ENCODE measurements at places on chromosomes 4 and X.

DNA sequence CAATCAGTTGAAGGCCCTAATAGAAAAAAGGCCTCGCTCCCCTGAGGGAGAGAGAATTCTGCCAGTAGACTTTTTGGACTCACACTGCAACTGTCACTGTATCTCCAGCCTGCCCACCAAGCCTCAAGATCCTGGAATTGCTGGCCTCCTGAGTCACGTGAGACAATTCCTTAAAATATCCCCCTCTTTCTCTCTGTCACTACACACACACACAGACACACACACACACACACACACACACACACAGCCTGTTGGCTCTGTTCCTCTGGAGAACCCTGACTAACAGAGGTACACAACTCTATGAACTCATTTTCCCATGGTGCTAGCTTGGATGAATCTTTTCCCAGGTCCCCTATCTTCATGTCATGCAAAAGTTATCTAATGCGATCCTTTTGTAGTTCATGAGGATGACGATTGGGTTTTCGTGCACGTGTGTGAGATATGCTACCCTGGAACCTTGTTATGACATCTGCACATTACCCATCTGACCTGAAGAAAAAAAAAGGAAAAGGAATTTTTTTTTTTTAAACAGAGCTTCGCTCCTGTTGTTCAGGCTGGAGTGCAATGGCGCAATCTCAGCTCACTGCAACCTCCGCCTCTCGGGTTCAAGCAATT, 13.7 kb downstream of the CLRN2 start:
- no peak for DNase-seq

DNA sequence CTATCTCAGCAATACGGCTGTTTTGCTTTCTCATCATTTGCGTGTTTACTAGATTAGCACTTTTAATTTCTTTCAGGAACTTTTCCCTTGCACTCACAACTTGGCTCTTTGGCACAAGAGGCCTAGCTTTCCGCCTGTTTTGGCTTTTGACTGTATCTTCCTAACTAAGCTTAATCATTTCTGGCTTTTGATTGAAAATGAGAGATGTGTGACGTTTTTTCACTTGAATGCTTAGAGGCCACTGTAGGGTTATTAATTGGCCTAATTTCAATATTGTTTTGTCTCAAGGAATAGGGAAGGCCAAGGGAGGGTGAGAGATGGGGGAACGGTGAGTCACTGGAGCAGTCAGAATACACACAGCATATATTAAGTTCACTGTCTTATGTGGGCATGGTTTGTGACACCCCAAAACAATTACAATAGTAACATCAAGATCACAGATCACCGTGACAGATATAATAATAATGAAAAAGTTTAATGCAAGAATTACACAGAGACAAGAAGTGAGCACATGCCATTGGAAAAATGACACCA, 27.3 kb downstream of the MND1 start:
- DNase-seq: no peak

- no peak for DNase-seq
Measured at GRCh38 chr4:112523008-112523721, 7.2 kb upstream of the NEUROG2 start.

DNA sequence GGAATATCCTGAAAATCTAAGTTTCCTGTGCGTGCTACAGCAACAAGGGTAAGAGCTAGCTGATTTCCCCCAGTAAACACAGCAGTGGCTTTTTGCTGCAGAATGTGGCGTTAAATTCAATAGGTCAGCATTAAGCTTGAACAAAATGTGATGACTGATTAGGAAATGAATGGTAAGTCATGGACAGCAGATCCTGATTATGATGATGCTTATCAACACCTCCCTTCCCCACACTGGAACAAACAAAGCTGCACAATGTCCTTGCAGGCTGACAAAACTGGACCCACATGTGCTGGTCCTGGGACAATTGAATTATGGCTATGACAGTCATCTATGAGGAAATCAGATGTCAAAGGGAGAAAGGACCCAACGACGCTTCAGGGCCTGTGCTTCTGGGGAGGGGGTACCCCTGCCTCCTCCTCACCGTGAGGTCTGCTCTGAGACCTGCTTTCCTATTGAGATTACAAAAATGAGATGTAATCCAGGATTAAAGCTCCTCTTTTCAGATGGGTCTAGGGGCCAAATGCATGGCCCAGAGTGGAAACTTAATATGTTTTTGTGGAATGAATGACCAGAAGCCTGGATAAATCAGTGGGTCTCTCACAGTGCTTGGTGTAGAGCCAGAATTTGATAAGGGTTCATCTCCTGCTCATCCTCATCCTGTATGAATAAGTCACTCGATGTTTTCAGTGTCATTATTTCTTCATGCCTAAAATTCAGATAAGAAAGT, 32.0 kb upstream of the BOD1L1 start:
- no peak for DNase-seq

- peak; percentile 22 for DNase-seq
Measured at GRCh38 chrX:51641421-51642021, 22.8 kb upstream of the CENPVL3 start.

- no peak for DNase-seq
Measured at GRCh38 chr4:16897991-16898827, at the start of gene LDB2. Gene LDB2 (minus strand): TSS chr4:16898645.

GRCh38 chrX:123121241-123121640, 62.8 kb upstream of the GRIA3 start:
- DNase-seq: no peak

DNA sequence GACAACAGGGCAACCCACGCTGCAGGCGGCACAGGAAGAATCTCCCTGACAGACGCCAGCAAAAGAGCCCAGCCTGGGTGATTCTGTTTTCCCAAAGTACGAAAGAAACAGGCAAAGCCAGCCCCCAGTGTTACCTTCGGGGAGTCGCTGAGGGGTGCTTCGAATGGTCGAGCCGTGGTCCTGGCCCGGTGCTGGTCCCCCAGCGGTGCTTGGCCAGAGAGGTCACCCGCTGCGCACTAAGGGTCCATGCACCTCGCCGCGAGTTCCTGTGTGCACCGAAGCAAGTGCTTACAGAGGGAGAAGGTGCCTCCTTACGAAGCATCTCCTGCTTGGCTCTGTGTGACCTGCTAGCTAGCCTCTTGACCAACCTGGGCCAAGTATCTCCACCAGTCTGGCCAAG, 77.1 kb downstream of the HMX1 start:
- DNase-seq: no peak
